ENCODE measurements at places on chromosomes 12 and 14. TPM values are rescaled to one million over a fixed set of nuclear protein-coding genes. Genes with fewer than 3 reads are reported as not detected.
A peak's percentile ranks its signal among the peaks of the same experiment; 100 is the strongest.

- no peaks in the 10 kb centered on the region for H3K36me3 ChIP-seq
- H3K27me3 ChIP-seq: no peaks in the 10 kb centered on the region
- no peak overlapping the region for H3K4me3 ChIP-seq
- peaks cover 13% of the 10 kb centered on the region for H3K4me1 ChIP-seq
- no peak overlapping the region for H3K27ac ChIP-seq
- peak; percentile 93 for DNase-seq
These were observed 141.3 kb downstream of the KTN1 start for GRCh38 chr14:55721353-55721752.

- no peak overlapping the region for H3K27ac ChIP-seq
- peaks cover 63% of the 10 kb centered on the region for H3K4me1 ChIP-seq
- no peak overlapping the region for H3K4me3 ChIP-seq
These were observed 24.5 kb downstream of the ATG14 start for GRCh38 chr14:55387121-55387520.

GRCh38 chr12:126481688-126482087, 1416.5 kb downstream of the AACS start:
- no peaks in the 10 kb centered on the region for H3K27me3 ChIP-seq
- H3K27ac ChIP-seq: no peak overlapping the region
- H3K4me3 ChIP-seq: no peak overlapping the region

The CLEC2A gene
- total RNA-seq: not detected
